Activated naive CD4-positive, alpha-beta T cell treated with anti-CD3 and anti-CD28 coated beads, Interleukin-2, amount 10 ng/mL, durations not matched to agents 7 days and 5 days (primary cell): ENCODE measurements at places on chromosomes 2 and 18.

- H3K27me3 ChIP-seq, result no peaks in the 10 kb centered on the region
- H3K27ac ChIP-seq, result no peak overlapping the region
- no peaks in the 10 kb centered on the region for H3K36me3 ChIP-seq
- H3K4me3 ChIP-seq, result no peak overlapping the region
Observed at GRCh38 chr18:63924551-63924950, 16.8 kb downstream of the SERPINB10 start.

DNA sequence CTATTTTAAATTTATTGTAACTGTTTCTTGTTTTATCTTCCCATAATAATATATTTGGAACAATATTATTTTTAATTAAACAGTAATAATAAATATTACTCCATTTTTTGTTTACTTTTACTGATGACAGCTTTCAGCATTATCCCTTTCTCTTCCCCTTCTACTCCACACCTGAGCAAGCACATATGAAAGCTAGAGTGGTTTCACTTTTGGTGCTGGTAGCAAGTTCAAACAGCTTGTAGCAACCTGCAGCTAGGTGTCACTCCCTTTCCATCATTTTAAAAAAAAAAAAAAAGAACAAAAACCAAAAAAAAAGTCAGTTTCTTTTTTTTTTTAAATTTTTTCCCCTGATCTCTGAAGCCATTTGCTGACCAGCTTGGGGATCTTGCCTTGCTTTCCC lies 801.8 kb downstream of the CCDC85A start:
- no peaks in the 10 kb centered on the region for H3K4me1 ChIP-seq
- no peak overlapping the region for H3K27ac ChIP-seq
- no peak overlapping the region for H3K4me3 ChIP-seq
- no peaks in the 10 kb centered on the region for H3K36me3 ChIP-seq
- no peak for DNase-seq
- H3K27me3 ChIP-seq, result no peaks in the 10 kb centered on the region

DNA sequence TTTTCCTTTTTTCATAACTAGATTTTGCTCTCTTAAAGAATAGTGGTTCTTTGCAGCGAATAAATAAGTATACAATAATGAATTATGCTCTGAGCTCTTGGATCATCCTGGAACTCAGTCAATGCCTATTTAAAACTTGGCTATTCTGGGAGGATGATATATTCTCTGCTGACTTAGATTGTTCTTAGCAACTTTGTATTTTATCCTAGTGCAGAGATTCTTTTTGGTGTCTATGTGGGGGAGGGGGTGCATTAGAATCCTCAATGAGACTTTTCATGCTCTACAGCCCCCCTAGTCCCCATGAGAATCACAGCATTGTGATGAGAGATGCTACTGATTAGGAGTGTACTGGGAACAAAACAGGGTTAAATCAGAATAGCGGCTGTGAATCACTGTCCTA lies 8.8 kb upstream of the FAM98A start:
- no peak overlapping the region for H3K27ac ChIP-seq
- no peak overlapping the region for H3K4me3 ChIP-seq
- no peaks in the 10 kb centered on the region for H3K36me3 ChIP-seq
- H3K4me1 ChIP-seq, result no peaks in the 10 kb centered on the region
- no peaks in the 10 kb centered on the region for H3K27me3 ChIP-seq
- DNase-seq, result no peak

GRCh38 chr2:174844295-174844708 lies 80.0 kb upstream of the CHRNA1 start:
- H3K4me3 ChIP-seq, result no peak overlapping the region
- H3K36me3 ChIP-seq, result no peaks in the 10 kb centered on the region
- H3K27me3 ChIP-seq, result peaks cover 3% of the 10 kb centered on the region
- H3K27ac ChIP-seq, result no peak overlapping the region
- DNase-seq, result no peak
- H3K4me1 ChIP-seq, result no peaks in the 10 kb centered on the region

- no peak for DNase-seq
- H3K4me3 ChIP-seq, result no peak overlapping the region
- H3K36me3 ChIP-seq, result no peaks in the 10 kb centered on the region
- H3K27ac ChIP-seq, result no peak overlapping the region
- H3K4me1 ChIP-seq, result peaks cover 3% of the 10 kb centered on the region
Observed at GRCh38 chr2:186950694-186951093, 101.7 kb upstream of the ZSWIM2 start.
